ENCODE measurements at places on chromosomes 1 and 21.

- DNase-seq, result no peak
Measured at GRCh38 chr1:184574588-184574987, 180.1 kb downstream of the EDEM3 start.

- DNase-seq, result no peak
Measured at GRCh38 chr21:21286170-21286798, 288.1 kb downstream of the NCAM2 start.

GRCh38 chr1:240004086-240004749 lies 87.5 kb upstream of the FMN2 start:
- no peak for DNase-seq

- DNase-seq, result no peak
Measured at GRCh38 chr1:88847643-88848042, 43.7 kb downstream of the GTF2B start.

GRCh38 chr1:85240174-85240601 lies 19.3 kb downstream of the C1orf52 start:
- DNase-seq, result peak; percentile 17

DNA sequence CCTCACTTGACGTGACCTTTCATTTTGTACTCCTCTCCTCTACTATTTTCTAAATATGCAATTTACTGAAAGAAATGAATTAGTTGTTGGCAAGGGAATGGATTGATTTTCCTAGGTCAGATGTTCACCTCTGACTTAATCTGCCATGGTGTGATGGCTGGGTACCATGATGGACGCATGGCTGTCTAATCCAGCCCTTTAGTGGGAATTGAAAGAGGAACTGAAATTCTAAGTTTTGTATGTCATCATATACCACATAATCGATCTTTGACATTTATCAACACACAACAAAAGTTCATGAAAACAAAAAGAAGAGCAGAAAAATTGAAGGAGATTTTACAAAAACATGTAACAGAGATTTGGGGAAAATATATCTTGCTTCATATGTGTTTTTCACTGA lies 331.3 kb upstream of the SNX7 start:
- DNase-seq, result no peak

- no peak for DNase-seq
Measured at GRCh38 chr1:161736335-161736969, 13.1 kb upstream of the DUSP12 start.

- DNase-seq, result no peak
Measured at GRCh38 chr1:34929497-34929852, at the start of gene DLGAP3. DLGAP3 (minus strand) TSS chr1:34929650; CDS start chr1:34905383, 24,267 bp downstream.

Data from heart right ventricle (tissue), 16 donors.